ENCODE measurements at places on chromosomes 7 and 10.

DNA sequence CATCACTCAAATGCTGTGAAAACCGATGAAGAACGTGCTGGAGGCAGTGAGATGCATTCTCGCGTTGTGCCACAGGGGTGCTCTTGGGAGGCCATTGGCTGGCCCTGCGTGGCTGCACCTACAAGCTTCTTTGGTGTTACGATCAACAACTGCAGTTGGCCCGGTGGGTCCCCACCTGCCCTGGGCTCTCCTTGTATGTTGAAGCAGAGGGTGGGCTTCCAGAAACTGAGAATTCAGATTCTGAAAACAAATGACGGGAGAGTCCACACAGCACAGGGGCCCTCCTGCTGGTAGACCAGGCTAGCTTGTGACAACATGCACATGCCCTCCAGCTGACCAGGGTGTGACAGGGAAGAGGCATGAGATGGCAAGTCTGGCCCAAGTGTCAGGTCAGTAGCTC lies 23.7 kb upstream of the DDC start:
- DNase-seq: no peak

GRCh38 chr10:125557311-125557710 lies 125.7 kb downstream of the TEX36 start:
- DNase-seq: no peak

GRCh38 chr10:34437906-34438305 lies 377.2 kb downstream of the PARD3 start:
- no peak for DNase-seq

DNA sequence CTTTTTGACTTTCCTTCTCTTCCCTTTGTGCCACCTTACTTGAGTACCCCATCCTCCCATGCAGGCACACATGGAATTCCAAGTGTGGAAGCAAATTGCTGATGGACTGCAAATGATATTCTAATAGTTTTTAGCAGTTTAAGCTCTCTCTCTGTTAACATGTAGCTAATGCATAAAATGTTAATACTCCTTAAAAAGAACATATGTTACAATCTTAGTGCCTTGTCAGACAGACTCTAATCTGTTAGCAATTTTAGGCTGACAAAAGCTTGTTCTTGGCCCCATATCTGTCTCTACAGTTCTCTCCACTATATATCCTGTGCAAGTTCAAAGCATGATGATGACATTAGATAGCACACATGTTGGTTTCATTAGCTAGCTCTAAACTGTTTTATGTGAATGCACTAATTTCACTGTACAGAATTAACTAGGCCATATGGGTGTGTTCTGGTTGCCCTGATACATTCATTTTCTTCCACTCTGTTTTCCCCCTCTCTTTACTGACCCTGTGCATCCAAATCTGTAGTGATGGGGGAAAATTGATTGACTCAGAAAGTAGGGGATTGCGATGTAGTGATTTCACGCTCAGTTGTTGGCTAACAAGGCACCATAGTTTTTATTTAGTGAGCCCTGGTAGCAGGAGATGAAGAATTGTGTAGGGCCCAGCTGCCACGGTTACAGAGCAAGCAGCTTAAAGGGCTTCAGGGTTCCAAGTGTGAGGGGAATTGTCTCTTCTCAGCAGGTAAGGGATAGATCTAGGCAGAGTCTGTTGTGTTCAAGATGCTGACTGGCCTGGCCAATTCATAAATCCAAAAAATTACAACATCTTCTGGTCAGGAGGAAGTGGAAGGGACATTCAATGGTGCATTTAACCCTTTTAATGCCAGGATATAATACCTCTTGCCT lies 114.6 kb upstream of the FZD1 start:
- no peak for DNase-seq

DNA sequence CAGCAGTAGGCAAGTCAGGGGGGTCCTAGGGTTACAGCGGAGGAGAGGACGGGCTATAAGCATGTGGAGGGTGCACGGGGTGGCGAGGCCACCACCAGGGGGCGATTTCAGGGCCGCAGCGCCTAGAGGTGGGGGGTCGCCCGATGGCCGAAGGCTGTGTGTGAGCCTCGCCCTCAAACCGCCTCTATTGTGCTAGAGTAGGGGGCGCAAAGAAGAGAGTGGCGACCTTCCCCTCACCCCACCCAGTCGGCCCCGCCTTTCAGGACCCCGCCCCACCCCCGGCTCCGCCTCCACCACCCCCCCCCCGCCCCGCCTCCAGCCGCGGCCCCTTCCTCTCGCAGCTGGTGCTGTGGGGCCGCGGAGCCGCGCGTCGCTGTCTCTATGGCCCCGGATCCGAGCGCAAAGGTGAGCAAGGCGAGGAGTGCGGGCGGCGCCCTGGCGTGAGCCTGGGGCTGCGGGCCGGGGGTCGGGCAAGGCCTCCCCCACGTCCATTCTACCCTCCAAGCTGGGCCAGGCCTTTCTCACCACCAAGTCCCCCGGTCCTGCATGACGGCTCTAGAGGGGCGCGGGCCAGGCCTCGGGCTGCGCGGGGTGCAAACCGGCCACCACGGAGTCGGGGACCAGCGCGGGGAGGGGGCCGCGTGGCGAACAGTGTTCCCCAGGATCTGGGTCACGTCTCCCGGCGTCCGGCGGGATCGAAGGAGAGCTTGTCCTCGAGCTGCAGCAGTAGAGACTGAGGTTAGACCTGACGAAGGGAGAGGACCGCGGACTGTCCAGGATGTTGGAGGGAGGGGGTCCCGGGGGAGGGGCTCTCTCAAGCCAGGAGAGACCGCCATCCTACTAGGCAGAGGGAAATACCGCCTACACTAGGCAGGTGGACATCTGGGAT lies at the start of gene SEMA4G:
Gene SEMA4G (plus strand): TSS at position 318 of the 889 bp plus-strand sequence. CDS start 3,409 bp downstream, outside the sequence.
- no peak for DNase-seq

- no peak for DNase-seq
Measured at GRCh38 chr7:27071622-27072390, 24.0 kb downstream of the HOXA1 start.

DNA sequence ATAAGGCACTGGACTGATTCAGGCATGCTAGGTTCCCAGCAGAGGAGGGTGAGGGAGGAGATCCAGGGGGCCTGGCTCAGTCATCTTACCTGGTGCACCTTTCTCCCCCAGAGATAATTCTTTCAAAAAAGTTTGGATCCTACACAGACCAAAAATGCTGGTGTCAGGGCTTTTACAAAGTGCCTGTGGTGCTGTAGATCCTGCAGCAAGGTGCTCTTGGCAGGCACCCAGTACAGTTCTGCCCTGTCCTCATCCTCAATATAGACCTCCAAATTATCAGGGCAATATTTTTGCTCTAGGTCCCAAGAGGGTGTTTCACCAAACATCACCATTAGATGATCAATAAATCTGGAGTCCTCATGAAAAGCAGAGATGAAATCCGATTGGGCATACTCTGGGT lies 78.5 kb upstream of the IGFBP3 start:
- DNase-seq: no peak

GRCh38 chr10:36332926-36333325 lies 690.8 kb upstream of the FZD8 start:
- no peak for DNase-seq

DNA sequence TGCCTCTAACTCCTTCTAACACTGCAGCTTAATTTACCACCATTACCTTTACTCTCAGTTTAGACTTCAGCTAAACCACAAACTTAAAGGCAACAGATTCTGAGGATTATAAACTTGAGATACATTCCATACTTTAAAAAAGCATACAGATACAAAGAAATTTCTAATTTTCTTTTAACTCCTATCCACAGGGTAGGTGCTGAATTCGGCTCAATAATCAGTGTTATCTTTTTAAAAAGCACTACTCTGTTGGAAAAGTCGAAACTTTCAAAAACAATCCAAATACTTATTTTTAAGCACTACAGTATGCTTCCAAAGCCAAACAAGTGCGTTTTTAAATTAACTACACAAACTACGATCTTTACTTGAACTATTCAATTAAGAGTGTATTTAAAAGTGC lies 1.0 kb downstream of the SMNDC1 start:
- no peak for DNase-seq

DNA sequence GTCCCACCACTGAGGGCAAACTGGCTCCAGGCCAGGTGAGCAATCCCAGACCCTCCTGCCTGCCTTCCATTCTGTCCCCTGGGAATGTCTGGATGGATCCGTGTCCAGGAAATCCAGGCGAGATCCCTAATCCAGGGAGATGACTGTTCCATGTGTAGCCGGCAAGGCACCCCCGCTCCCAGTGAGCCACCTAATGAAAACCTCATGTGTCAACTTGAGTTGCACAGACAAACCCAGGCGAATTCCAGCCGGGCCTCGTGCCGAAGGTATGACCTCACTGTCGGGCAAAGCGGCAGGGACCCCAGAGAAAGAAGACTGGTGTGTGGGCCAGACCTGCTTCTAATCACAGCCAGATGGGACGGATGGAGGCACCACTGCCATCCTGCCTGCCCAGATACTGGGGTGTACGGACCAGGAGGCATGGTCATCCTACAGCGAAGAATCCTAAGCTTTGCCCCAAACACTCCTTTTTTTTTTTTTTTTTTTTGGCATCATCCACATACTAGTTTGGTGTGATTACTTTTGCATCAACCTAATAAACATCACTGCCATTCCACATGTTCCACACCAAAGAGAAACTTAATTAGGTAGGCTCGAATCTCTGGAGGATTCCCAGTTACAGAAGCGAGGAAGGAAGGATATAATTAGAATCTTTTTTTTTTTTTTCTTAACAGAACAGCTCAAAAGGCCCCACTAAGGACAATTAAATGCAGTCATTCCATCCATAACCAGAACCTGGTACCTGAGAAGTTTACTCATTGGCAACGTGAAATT lies 313.1 kb downstream of the CALN1 start:
- no peak for DNase-seq

DNA sequence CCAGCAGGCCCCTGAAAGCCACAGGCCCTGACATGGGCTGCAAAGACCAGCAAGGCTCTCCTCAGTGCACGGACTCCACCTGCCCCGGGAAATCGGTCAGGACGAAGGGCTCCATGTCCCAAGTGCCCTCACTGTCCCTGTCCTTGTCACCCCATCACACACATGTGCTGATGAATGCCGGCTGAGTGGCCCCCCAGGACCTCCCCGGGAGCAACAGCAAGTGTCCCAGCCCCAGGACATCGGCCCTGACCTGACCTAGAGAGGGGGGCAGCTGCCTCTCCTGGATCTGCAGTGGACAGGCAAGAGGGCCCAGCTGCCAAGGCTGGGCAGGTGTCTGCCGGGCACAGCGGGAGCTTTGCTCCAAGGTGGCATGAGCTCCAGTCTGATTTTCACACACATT lies 49.8 kb downstream of the STK32C start:
- no peak for DNase-seq

DNA sequence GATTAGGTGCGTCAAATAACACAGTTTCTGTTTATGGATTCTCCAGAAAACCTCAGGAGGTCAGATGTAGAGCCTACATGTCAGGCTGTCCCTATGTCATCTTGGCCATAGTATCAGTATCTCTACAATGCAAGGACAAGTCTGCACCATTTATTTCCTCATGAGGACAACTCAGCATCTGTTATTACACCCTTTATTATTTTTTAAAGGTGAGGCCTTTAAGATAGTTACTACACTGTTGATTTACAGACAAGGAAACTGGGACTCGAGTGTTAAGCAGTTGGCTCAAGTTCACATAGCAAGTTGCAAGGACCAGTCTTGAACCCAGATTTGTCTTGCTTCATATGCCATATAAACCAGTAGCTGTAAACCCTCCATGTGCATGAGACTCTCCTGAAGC lies 23.2 kb upstream of the PPA1 start:
- DNase-seq: no peak

DNA sequence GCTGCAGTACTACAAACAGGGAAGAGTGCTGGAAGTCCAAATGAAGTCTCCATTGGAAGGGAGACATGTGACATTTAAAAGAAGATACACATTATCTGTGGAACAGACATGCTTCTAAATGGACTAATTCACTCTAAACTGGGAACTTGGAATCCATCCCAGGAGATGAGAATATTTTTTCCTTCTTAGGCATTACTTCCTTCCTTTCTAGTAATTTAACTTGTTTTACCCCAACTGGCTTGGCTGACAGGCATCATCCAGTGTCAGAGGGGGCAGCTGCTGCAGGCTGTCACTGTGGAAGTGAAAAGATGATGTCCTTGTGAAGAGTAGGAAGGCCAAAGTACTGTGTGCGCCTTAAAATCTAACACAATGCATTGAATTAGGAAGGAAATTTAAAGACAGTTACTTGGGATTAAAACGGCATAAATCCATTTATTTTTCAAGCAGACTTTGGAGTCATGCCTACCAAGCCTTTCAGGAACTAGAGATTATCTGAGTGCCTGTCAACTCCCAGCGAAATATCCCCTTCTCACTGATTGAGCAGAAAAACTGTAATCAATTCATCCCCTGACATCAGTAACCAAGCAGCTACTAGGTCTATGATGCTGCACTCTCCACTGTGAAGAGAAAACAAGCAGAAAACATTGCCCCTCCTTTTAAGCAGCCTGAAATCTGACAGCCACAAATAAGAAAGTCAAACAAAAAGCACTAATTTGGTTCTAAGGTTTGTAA lies 161.2 kb downstream of the DGKI start:
- no peak for DNase-seq

DNA sequence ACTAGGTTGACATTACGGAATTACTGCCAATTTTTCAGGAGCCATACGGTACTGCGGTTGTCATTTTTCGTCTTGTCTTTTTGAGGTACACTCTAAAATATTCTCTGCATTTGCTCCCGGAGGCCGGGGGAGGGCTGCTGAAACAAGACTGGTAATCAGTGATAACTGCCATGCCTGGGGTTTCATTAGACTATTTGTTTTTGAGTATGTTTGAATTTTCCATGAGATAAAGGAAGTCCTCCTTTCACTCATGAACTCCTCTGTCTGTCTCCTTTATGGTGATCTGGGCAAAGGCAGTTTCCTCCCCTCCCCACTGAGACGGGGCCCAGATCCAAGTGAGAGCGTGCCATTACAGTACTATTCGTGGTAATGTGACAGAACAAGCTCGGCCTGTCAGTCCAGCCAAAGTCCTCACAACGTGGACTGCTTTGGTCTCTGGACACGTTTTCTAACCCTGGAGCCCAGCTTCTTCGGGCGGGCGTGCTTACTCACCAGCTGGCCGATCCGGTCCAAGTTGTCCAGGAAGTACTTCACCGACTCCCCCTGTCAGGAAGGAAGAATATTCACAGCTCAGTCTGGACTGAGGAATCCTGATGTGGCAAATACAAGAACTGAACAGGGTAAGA lies 45.1 kb downstream of the AMZ1 start:
- DNase-seq: no peak

DNA sequence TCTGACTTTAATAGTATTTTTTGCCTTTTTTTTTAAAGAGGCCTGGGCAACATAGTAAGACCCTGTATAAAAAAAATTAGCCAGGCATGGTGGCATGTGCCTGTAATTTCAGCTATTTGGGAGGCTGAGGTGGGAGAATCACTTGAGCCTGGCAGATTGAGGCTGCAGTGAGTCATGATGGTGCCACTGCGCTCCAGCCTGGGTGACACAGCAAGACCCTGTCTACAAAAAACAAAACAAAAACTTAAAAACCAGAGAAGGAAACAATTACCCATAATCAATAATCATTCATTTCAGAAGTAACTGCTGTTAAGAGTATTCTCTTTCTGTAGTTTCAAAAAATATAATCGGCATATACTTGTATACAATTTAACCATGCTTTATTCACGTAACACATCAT lies 28.0 kb downstream of the VPS26A start:
- no peak for DNase-seq

- DNase-seq: no peak
Measured at GRCh38 chr7:37320848-37321468, 127.7 kb downstream of the ELMO1 start.
